ENCODE measurements at places on chromosomes 2 and 18. TPM values are rescaled to one million over a fixed set of nuclear protein-coding genes. Genes with fewer than 3 reads are reported as not detected.
A peak's percentile ranks its signal among the peaks of the same experiment; 100 is the strongest.

GRCh38 chr2:85340034-85340892 lies 12.5 kb upstream of the TGOLN2 start:
- no peak for DNase-seq

DNA sequence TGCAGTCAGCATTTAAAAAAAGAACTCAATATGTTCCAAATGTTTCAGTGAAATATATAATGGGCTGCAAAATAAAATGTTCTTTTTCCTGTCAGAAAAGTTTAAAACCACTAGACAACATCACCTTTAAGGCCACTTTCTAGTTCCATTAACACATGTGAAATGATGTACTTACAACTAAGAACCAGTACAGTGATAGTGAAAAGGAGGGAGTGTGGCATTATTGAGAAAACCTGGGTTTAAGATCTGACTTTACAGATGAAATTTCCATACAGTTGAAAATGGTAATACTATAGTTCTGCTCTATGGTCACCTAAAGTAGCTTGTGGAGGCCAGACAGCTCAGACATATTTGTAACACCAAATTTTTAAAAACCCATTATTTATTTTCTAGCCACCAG lies 14.7 kb downstream of the MEX3C start:
- DNase-seq, result no peak

Gene CNRIP1
- 2.4 TPM for total RNA-seq

DNA sequence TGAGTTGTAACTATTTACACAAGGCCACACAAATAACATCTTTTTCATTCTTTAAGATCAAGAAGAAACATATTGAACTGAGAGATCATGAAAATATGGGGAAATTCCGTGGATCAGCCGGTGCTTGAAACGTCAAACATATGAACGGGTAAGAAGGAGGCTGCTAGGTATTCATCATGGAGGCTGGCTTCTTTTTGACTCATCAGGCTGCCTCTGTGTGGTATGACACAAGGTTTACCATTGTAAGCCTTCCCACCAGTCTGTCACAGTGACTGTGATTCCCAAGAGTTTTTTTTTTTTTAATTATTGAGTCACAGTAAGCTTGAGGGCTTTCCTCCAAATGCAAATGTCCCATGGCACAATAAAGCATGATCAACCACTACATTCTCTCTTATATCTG lies 506.9 kb downstream of the BCL11A start:
- DNase-seq, result no peak

DNA sequence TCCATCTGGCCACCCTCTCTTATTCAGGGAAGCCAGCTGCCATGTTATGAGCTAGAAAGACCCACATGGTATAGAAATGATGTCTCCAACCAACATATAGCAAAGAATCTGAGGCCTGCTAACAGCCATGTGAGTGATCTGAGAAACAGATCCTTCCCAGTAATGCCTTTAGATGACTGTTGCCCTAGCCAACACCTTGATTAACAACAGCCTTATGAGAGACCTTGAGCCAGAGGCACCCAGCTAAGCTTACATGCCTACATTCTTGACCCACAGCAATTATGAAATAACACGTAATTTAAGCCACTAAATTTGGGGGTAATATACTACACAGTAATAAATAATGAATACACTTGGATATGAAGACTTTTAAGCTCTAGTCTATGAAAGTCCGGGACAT lies 13.0 kb downstream of the KANSL1L start:
- DNase-seq, result no peak

Gene MYOM1
- total RNA-seq, result 0.21 TPM

DNA sequence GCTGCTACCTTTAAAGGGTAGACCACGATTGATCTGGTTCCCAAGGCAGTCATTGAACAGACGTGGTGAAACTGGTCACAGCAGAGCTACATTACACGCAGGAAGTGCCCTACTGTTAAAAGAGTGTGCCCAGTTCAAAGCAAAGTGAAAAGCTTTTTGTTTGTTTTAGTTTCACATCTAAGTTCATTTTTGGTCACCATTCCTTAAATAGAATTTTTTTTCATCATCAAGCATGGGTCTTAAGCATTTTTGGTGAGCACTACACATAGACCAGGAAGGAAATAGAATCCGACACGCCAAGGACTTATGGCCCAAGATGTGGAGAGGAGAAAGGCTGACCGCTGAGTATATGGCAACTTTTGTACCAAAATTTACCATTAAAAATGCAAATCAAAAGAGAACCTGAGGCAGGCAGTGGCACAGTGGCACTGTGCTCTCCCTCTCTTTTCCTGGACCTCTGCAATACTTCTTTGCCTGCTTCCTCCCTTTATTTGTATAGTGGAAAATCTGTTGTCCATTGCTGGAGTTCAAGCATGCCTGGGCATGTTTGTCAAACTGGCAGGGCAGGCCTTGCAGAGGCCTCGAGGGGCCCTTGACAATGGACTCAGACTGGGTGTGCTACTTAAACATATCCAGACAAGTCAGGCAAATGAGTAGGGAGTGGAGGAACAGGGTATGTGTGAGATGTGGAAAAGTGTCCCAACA lies 42.6 kb upstream of the HNRNPA3 start:
- DNase-seq, result peak; percentile 95

Gene CMPK2
- total RNA-seq, result 0.40 TPM

Gene TMEM127
- total RNA-seq, result 40.0 TPM

- no peak for DNase-seq
Observed at GRCh38 chr2:120764492-120764891, 28.8 kb downstream of the GLI2 start.

Gene CDK5R2
- not detected for total RNA-seq

- DNase-seq, result no peak
Observed at GRCh38 chr18:10497206-10497749, 28.5 kb upstream of the NAPG start.

DNA sequence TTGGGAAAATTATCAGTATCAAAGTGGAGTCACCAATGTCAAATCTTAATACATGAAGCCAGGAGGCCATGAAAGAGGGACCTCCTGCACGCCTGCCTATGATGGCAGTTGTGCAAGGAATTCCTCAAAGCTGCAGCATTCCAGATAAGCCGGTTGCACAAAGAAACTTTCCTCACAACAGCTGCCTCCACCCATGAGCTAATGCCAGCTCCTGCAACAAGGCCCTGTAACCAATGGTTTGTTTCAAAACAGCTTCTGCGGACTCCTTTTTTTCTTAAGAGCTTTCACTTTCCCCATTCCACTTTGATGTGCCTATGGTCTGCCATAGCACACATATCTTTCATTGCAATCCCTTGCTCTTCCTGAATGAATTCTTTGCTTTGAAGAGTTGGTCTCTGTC lies 22.4 kb downstream of the TMEM200C start:
- no peak for DNase-seq

Gene NPPC
- not detected for total RNA-seq

Gene GAD1
- 2.5 TPM for total RNA-seq

Gene MATN3
- 0.83 TPM for total RNA-seq

GRCh38 chr18:58213440-58213839 lies 169.4 kb downstream of the NEDD4L start:
- DNase-seq, result peak; percentile 33

DNA sequence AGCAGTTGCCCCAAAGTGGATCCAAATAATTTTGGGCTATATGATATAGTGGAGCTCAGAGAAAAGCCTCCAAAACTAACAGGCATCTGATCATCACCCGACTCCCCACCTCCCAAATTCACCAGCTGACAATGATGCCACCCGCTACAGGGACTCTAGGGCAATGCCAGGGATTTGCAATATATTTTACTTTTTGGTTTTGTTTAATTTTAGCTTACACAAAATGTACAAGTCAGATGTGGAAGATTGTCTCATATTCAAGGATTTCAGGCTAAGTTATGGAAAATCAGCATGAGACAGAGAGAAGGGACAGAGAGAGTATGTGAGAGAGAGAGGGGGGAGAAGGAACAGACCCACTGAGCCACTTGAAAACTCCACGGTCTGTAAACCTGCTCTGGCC lies 187.4 kb downstream of the TMEM247 start:
- no peak for DNase-seq

GRCh38 chr2:212114489-212114888 lies 424.1 kb downstream of the ERBB4 start:
- DNase-seq, result no peak

Gene ARHGAP25
- total RNA-seq, result 0.93 TPM

- DNase-seq, result no peak
Observed at GRCh38 chr2:168835969-168836368, 33.5 kb downstream of the NOSTRIN start.

GRCh38 chr2:170505631-170506275 lies 209.4 kb upstream of the SP5 start:
- no peak for DNase-seq

DNA sequence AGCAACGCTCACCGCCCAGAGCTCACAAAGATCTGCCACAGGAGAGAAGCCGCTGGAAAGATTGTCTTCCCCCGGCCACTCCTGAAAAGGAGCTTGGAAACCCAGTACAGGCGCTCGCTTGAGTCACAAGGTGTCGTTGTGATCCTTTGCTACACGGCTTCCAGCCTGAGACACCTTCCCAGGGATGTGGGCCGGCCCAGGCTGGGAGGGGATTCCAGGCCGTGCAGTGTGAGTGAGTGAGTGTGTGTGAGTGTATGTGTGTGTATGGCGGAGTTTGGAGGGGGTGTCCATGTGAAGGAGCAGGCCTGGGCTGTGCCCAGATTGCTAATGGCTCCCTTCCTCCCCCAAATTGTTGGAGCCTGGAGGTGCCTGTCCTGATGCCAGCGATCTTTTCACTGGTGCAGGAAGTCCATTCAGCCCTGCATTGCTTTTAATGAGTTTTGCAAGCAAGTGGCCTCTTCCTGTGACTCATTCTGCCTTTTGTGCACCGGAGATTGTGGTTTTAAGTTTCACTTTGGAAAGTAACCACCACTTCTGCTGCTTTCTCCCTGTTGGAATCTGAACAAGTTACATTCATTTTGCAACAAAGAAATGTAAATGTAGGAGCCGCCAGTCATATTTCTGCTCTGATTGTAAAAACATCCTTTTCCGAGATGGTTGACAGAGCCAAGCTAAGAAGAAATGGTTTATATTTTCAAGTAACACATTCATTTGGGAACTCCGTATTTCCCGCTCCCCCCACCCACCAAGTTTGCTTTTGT lies 83.7 kb downstream of the LPIN1 start:
- peak; percentile 98 for DNase-seq

GRCh38 chr2:136361521-136361920 lies 243.6 kb upstream of the CXCR4 start:
- DNase-seq, result peak; percentile 77

DNA sequence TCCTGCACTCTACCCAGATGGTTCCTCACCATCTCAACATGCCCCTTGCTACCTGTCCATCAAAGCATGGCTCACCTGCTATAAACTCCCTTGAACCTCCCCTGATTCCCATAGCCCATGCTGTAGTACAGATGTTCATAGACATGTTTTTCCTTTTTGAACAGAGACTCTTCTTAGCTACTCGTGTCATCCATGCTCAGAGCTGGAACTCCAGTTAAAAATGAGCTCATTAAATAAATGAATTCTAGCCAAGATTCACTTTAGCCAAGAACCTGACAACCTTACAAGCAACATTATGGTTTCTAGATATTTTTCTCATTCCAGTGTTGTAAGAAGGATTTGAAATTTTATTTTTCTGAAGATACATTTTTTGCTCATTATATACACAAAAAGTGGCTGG lies 65.0 kb downstream of the SCG2 start:
- no peak for DNase-seq

DNA sequence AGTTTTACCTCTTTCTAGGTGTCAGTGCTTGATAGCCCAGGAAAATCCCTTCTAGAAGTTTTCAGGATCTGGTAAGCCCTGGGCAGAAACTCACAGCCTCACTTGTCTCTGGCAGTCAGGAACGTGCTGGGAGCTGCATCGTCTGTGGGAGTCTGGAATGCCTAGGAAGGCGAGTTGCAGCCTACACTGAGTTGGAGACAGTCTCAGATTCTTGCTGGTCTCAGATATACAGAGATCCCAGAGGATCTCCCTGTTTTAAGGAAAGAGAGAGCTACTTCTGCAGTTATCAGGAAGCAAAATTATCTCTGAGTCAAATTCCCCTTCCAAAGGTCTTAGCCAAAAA lies 104.4 kb upstream of the CDC42EP3 start:
- peak; percentile 65 for DNase-seq

DNA sequence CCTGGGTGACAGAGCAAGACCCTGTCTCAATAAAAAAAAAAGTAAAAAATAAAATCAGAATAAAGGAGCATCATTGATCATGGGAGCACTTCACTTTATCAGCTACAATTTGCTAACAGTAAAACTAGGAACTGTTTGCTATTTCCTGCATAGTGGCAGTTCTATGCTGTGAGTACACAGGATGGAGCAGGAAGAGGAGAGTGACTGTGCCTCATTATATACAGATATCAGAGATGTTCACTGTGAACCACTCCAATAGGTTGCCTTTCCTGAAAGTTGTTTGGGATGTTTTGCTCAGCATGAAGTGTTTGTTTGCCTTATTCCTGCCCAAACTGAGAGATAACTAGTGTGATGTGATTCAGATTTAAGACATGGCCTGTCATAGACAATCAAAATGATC lies 151.4 kb upstream of the EPAS1 start:
- DNase-seq, result no peak

GRCh38 chr18:58886864-58887612 lies 22.4 kb downstream of the ZNF532 start:
- DNase-seq, result peak; percentile 10

Gene DSC3
- 60.8 TPM for total RNA-seq

Gene CCBE1
- 23.8 TPM for total RNA-seq

GRCh38 chr18:21444465-21445212 lies 155.9 kb downstream of the ESCO1 start:
- DNase-seq, result peak; percentile 66
